ENCODE measurements at places on chromosomes 5 and 9. TPM values are rescaled to one million over a fixed set of nuclear protein-coding genes. Genes with fewer than 3 reads are reported as not detected.

The FBP1 gene
- 1.9 TPM for total RNA-seq

GRCh38 chr9:6049798-6050197, 34.4 kb upstream of the RANBP6 start:
- H3K27ac ChIP-seq, result no peak overlapping the region
- no peaks in the 10 kb centered on the region for H3K36me3 ChIP-seq
- H3K4me3 ChIP-seq, result no peak overlapping the region
- peak; percentile 60 for DNase-seq
- peaks cover 2% of the 10 kb centered on the region for H3K4me1 ChIP-seq

DNA sequence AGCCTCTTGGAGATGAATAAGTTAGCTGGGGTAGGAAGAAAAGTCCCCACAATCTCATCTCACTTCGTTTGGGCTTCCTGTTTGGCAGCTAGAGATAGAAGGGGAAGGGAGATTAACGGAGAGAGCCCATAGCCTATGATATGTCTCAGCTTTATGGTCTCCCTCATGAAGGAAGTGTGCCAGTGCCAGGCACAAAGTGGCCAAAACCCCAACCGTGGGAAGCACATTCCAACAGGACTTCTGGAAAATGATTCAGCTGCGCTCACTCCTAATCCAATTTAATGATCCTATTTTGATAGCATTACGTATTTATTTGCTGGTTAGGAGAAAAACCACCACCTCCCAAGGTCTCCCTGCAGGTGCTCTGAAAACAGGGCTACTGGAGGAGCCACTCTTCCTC, 303.1 kb upstream of the CLINT1 start:
- H3K36me3 ChIP-seq, result no peaks in the 10 kb centered on the region
- H3K27ac ChIP-seq, result no peak overlapping the region
- no peak overlapping the region for H3K4me3 ChIP-seq
- no peaks in the 10 kb centered on the region for H3K27me3 ChIP-seq

DNA sequence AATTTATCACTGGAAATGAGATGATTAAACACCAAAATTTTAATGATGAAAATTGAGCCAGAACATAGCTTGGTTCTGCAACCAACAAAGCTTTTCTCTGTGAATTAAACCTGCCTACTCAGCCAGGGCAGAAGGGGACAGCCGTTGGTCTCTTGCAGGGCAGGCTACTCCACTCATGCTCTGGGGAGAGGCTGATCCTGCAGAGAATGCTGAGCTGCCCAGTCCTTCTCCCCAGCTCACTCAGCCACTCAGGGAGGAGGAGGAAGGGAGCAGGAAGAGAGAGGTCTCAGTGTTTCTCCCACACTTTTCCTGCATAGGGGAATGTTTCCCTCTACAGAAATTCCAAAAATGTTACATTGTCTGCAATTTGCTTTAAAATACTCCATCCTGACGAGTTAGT, 40.4 kb upstream of the HMHB1 start:
- no peak overlapping the region for H3K27ac ChIP-seq
- no peaks in the 10 kb centered on the region for H3K27me3 ChIP-seq
- no peak overlapping the region for H3K4me3 ChIP-seq

DNA sequence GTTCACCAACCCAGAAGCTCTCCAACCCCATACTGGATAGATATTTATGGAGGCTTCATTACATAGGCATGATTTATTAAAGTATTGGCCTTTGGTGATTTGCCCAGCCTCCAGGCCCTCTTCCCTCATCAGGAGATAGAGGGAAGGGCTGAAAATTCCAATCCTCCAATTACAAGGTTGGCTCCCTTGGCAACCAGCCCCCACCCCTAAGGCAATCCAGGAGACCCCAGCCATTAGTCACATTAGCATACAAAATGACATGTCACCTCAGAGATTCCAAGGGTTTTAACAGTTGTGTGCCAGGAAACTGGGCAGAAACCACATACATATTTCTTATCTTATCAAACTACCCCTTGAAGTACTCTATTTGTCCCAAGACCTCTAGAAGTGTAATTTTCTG, 210.0 kb downstream of the HINT1 start:
- H3K27me3 ChIP-seq, result no peaks in the 10 kb centered on the region
- H3K36me3 ChIP-seq, result no peaks in the 10 kb centered on the region
- no peaks in the 10 kb centered on the region for H3K4me1 ChIP-seq
- no peak overlapping the region for H3K4me3 ChIP-seq
- DNase-seq, result no peak

The INSL6 gene
- not detected for total RNA-seq

DNA sequence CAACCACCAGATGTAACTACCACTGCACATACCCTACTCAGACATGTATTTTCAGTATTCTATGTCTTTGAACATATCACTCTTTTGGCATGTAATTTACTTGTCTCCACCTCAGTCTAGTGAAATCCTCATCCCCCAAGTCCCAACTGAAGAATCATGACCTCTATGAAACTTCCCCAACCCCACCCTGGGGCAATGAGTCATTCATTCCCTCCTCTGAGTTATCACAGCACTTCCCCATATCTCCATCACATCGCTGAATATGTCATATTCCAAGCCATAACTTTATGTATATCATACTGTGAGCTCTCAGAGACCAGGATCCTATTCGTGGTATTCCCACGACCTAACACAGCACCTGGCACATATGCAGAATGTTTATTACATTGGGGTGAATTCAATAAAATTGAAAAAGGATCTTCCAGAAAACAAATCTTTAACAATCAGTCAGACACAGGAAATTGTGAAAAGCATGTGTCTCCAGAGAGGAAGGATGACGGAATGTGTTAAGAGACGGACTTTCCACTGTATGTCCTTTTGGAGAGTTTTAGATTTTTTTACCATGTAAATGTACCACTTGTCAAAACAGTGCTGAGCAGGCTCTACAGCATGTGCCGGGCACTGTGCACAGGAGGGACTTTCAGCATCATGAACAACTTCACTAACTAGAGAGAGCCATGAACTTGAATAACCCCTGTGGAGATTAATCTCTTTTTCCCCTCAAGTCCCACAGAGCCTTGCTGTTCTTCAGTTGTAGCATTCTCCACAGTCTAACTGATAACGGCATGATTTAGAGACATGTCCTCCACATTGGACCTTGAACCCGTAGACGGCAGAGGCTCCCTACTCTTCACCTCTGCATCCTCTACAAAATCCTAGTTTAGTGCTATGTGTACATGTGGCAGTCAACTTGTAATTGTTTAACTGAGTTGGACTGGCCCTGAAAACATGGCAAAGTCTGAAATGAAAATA, 213.5 kb downstream of the GLIS3 start:
- peaks cover 2% of the 10 kb centered on the region for H3K4me1 ChIP-seq
- no peaks in the 10 kb centered on the region for H3K36me3 ChIP-seq
- no peak overlapping the region for H3K4me3 ChIP-seq
- no peak overlapping the region for H3K27ac ChIP-seq
- H3K27me3 ChIP-seq, result no peaks in the 10 kb centered on the region

DNA sequence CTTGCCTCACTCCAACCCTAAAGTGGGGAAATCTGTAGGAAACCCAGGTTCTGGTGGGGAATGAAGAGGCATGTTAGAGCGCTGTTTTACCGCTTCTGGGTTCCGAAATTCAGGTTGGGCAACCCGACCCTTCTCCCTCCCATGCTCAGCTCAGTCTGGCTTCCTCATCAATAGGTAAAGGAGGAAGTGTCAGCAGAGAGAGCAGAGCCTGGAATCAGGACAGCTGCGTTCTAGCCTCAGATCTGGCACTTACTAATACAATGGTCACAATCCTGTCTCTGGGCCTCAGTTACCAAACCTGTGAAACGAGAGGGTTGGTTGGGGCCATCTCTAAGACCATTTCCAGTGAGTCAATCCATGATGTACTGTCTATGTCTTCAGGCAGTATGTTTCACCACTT, 16.2 kb upstream of the TNIP1 start:
- peaks cover 2% of the 10 kb centered on the region for H3K36me3 ChIP-seq
- DNase-seq, result no peak
- H3K27ac ChIP-seq, result no peak overlapping the region
- peaks cover 2% of the 10 kb centered on the region for H3K4me1 ChIP-seq
- H3K27me3 ChIP-seq, result no peaks in the 10 kb centered on the region
- H3K4me3 ChIP-seq, result no peak overlapping the region

DNA sequence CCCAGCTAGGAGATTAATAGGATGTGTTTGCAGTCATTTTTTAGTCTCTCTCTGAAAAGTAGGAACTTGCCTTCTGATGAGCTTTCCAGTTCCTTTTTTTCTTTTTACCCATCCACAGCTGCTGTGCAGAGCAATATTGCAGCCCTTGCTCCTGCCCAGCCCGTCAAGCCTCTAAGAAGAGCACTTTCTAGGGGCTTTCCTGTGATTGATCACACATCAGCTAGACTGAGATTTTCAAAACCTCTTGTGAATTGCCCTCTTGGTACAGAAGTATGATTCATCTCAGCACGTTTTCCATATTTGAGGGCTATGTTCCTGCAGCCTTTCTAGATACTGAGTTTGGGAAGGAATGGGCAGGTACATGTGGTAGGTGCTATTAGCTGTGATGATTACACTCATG, 93.9 kb downstream of the GALNT10 start:
- DNase-seq, result no peak
- H3K27ac ChIP-seq, result no peak overlapping the region
- peaks cover 5% of the 10 kb centered on the region for H3K4me1 ChIP-seq
- no peaks in the 10 kb centered on the region for H3K27me3 ChIP-seq
- H3K36me3 ChIP-seq, result no peaks in the 10 kb centered on the region
- H3K4me3 ChIP-seq, result no peak overlapping the region

The ZBTB26 gene
- 5.8 TPM for total RNA-seq

The DMGDH gene
- total RNA-seq, result 0.37 TPM

The IL13 gene
- not detected for total RNA-seq

GRCh38 chr5:89722538-89722937, 687.0 kb downstream of the CETN3 start:
- H3K4me1 ChIP-seq, result no peaks in the 10 kb centered on the region
- DNase-seq, result no peak
- no peaks in the 10 kb centered on the region for H3K36me3 ChIP-seq

GRCh38 chr5:50699737-50700136, 33.3 kb downstream of the PARP8 start:
- DNase-seq, result no peak
- H3K27me3 ChIP-seq, result no peaks in the 10 kb centered on the region
- no peak overlapping the region for H3K4me3 ChIP-seq
- H3K4me1 ChIP-seq, result peaks cover 4% of the 10 kb centered on the region
- no peak overlapping the region for H3K27ac ChIP-seq

The FGD3 gene
- 1.8 TPM for total RNA-seq

DNA sequence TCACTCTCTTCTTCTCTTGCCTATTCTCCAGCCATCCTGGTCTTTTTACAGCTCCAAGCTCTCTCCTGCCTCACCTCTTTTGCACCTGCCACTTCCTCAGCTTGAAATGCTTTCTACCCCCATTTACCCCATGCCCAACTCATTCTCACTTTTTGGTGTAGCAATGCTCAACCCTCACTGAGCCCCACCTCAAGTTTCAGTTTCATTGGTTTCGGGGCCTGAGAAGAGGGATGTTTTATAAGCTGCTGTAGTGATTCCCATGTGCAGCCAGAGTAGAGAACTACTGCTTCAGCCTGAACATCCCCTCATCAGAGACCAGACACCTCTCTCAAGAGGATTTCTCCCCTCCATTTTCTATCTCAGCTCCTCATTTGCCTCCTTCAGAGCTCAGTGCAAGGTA, 45.2 kb upstream of the FYB1 start:
- no peak overlapping the region for H3K27ac ChIP-seq
- no peaks in the 10 kb centered on the region for H3K4me1 ChIP-seq
- no peaks in the 10 kb centered on the region for H3K36me3 ChIP-seq
- no peak overlapping the region for H3K4me3 ChIP-seq
- no peak for DNase-seq

GRCh38 chr5:172642051-172642409, 967 bp downstream of the NEURL1B start:
- H3K36me3 ChIP-seq, result peaks cover 6% of the 10 kb centered on the region
- peaks cover 2% of the 10 kb centered on the region for H3K27me3 ChIP-seq
- no peak for DNase-seq

GRCh38 chr5:14114615-14115251, 28.4 kb upstream of the TRIO start:
- no peak overlapping the region for H3K27ac ChIP-seq
- no peak overlapping the region for H3K4me3 ChIP-seq
- H3K36me3 ChIP-seq, result no peaks in the 10 kb centered on the region
- H3K27me3 ChIP-seq, result no peaks in the 10 kb centered on the region
- DNase-seq, result no peak

GRCh38 chr9:133368249-133368881, 7.5 kb downstream of the SURF4 start:
- H3K4me3 ChIP-seq, result no peak overlapping the region
- no peaks in the 10 kb centered on the region for H3K4me1 ChIP-seq
- peaks cover 87% of the 10 kb centered on the region for H3K36me3 ChIP-seq
- no peaks in the 10 kb centered on the region for H3K27me3 ChIP-seq
- no peak for DNase-seq

GRCh38 chr5:65105301-65105700, 336.6 kb downstream of the CWC27 start:
- H3K27ac ChIP-seq, result no peak overlapping the region
- DNase-seq, result no peak
- no peak overlapping the region for H3K4me3 ChIP-seq
- peaks cover 8% of the 10 kb centered on the region for H3K4me1 ChIP-seq
- H3K36me3 ChIP-seq, result no peaks in the 10 kb centered on the region

GRCh38 chr9:75128535-75128934, 40.2 kb downstream of the OSTF1 start:
- no peaks in the 10 kb centered on the region for H3K4me1 ChIP-seq
- H3K27ac ChIP-seq, result no peak overlapping the region
- H3K4me3 ChIP-seq, result no peak overlapping the region
- no peaks in the 10 kb centered on the region for H3K36me3 ChIP-seq

The LHX2 gene
- total RNA-seq, result not detected

The CDH10 gene
- total RNA-seq, result 0.22 TPM

GRCh38 chr5:112384523-112384922, 34.6 kb downstream of the EPB41L4A start:
- no peaks in the 10 kb centered on the region for H3K4me1 ChIP-seq
- H3K27me3 ChIP-seq, result no peaks in the 10 kb centered on the region
- H3K27ac ChIP-seq, result no peak overlapping the region

The ZNF462 gene
- total RNA-seq, result 159 TPM

- no peaks in the 10 kb centered on the region for H3K27me3 ChIP-seq
- H3K4me3 ChIP-seq, result no peak overlapping the region
- H3K36me3 ChIP-seq, result peaks cover 3% of the 10 kb centered on the region
- H3K27ac ChIP-seq, result no peak overlapping the region
Observed at GRCh38 chr5:41843456-41844370, 26.5 kb downstream of the OXCT1 start.

DNA sequence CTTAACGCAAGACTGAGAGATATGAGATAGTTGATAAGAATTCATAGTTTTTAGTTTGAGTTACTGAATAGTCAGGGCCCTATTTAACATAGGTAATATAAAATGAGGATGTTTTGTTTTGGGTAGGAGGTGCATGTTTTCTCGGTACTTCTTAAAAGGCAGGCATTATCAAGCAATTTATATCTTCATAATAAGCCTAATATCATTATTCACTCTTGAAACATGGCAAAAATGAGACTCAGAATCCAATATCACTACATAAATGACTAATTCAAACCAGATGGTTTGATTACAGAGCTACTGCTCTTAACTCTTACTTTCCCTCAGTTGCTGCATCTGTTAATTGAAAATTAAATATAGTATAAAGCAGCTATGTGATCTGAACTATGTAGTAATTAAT, 2038.7 kb downstream of the EFNA5 start:
- no peak overlapping the region for H3K27ac ChIP-seq
- H3K36me3 ChIP-seq, result no peaks in the 10 kb centered on the region
- no peak for DNase-seq
- no peaks in the 10 kb centered on the region for H3K4me1 ChIP-seq
- no peaks in the 10 kb centered on the region for H3K27me3 ChIP-seq

The SHB gene
- 14.6 TPM for total RNA-seq

The NUTM2F gene
- not detected for total RNA-seq
